Cortex of kidney (tissue), 1 donor: ENCODE measurements at places on chromosomes 2 and 18.

- no peak for DNase-seq
Observed at GRCh38 chr2:73894877-73895276, 2.1 kb downstream of the ACTG2 start.

- no peak for DNase-seq
Observed at GRCh38 chr18:6174983-6175745, 239.5 kb downstream of the L3MBTL4 start.

- DNase-seq: no peak
Observed at GRCh38 chr2:12881952-12882351, 165.2 kb downstream of the TRIB2 start.

DNA sequence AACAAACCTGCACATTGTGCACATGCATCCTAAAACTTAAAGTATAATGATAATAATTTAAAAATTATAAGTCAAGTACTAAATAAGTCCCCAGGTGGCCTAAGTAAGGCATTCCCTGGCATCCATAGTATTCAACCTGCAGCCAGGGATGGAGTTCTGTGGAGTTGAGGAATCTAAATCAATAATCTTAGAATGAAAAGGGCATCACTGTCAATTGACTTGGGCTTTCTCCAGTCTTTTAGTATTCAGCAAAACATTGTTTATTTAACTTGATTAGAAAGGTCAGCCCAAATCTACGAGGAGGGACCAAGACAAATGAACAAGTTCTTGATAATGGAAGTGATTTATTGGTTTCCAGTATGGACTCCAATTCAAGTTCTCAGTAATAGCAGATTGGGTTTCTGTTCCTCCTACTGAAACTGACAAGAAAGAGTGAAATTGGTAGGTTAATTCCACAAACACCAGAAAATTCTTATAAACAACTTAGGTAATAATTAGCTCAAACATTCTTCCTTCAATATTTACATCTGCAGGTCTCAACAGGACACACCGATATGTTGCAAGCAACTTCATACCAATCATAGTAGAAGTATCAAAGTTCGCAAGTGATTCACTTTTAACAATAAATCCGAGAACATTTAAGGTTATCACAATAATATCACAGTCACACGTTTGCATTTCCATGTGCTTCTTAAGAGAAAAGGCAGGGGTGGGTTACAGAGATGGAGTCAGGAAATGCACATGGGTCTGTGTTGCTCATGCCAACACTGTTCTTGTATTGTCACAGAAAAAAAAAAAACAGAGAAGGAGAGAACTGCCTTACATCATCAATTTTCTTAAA lies 51.7 kb upstream of the EHBP1 start:
- no peak for DNase-seq

DNA sequence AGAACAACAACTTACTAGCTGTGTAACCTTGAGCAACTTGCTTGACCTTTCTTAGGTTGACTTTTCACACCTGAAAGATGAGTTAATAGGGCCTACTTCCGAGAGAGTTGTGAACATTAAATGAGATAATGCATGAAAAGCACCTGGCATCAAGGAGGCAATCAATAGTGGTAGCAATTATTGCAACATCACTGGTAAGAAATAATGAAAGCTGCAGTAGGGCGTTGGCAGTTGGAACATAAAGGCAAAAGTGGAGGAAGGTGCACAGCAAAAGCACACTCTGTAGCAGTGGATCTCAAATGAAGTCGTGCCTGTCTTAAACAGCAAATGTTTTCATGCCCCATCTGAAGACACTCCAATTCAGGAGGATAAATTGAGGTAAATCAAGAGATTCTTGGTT lies 178.9 kb upstream of the VRK2 start:
- DNase-seq: no peak

- no peak for DNase-seq
Observed at GRCh38 chr2:106649306-106649705, 162.1 kb downstream of the CD8B2 start.

GRCh38 chr2:97931118-97931857 lies 64.5 kb downstream of the TMEM131 start:
- no peak for DNase-seq

DNA sequence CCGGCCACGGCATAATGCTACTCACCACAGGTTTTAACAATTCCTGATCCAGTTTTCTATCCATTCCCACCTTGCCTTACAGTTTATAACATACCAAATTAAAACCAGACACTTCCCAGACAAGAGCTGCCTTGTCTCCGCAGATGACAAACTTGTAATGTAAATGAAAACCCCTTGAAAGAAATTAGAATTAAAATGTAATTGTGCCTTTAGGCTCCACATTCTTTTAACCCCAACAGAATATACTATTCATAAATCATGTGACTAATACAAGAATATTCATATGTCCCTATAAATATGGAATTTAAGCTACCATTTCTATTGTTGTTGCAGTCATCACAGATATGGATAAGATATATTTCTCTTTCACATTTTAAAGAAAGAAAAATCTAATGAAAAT lies 69.9 kb upstream of the ZBTB14 start:
- DNase-seq: no peak

- no peak for DNase-seq
Observed at GRCh38 chr2:191169456-191170300, 18.9 kb upstream of the STAT4 start.

GRCh38 chr2:193668557-193669323 lies 1474.0 kb upstream of the TMEFF2 start:
- DNase-seq: no peak

GRCh38 chr2:42791606-42792005 lies 777 bp downstream of the HAAO start:
- DNase-seq: no peak

DNA sequence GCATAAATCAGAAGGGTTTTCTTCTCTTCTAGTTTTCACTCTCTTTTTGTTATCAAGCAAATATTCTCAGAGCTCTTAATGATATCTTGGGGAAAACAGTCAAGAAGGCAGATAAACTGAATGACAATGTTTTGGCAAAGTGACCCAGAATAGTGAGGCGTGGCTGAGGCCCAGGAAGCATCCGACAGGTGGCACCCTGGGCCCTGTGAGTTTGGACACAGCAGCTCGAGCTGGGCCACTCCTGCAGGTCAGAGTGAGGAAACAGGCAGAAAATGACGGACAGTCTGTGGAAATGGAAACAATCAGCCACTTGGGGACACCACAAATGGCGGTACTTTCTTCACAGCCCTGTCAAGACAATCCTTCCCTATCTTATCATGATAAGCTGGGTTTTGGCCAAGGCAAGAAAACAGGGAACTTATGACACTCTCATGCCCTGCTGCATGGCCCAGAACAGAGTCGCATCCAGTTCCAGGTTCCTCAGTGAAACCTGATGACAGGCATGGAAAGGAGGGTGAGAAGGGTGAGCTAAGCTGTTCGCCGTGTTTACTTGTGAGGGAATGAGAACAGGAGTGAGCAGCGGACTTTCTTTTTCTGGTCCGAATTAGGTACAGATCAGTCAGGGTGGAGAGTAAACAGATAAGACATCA lies 32.1 kb downstream of the MRPL44 start:
- DNase-seq: no peak

GRCh38 chr2:85430752-85431569 lies 12.4 kb downstream of the SH2D6 start:
- no peak for DNase-seq

GRCh38 chr18:24000613-24001490 lies 13.7 kb upstream of the TTC39C start:
- DNase-seq: no peak

GRCh38 chr2:38539086-38539485 lies 63.6 kb downstream of the HNRNPLL start:
- DNase-seq: no peak

DNA sequence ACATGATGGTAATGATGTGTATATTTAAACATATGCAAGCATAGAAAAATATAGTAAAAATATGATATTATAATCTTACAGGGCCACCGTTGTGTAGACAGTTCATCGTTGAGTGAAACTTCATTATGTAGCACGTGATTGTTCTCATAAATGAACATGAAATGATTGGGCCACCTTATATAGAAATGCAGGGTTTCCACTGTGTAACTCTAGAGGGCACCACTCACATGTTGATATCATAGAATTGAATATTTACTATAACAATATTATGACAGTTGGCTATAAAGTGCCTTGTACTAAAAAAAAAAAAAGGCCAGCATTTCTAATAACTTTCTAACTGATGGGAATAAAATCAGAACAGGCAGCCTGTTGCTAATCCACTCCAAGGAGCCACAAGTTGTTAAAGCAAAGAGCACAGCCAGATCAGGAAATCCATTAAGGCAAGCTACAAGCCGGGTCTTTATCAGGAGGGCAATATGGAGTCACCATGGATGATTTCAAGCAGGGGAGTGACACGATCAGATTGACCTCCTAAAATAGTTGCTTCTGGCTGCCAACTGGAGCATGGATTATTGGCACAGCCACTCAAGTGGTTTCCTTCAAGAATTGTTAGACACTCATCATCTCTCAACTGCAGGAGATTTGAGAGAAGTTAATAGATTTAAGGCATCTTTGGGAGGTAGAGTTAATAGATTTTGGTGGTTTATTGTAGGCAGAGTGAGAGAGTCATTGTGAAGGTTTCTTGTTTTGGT lies 16.7 kb downstream of the IL1F10 start:
- DNase-seq: no peak

GRCh38 chr2:100178085-100178788 lies 35.8 kb upstream of the AFF3 start:
- DNase-seq: no peak

DNA sequence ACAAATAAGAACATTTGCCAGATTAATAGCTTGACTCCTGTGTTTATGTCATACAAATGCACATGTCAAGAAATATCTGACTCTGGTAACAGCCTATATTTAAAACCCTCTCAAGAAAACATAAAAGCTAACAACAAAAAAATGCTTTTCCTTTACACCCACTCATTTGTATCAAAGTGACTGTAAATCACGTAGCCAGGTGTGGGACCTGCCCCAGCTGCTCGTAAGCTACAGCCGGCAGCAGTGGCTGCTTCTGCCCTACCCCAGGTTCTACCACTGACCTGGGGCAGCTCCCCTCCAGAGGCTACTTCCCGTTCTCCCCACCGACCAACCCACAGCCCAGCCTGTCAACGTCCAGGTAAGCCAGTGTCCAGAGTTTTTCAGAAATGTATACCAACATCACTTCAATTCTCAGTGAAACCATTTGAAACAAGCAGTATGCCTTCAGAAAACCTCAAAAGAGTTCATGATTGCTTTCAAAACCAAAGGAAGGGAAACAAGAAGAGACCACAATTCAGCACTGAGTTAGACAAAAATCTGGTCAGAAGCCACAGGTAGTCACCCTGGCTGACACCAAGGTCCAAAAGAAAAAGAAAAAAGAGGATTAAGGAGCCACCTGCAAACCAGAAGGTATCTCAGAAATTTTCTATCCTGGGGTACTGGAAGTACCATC lies 40.4 kb downstream of the KIDINS220 start:
- DNase-seq: no peak

GRCh38 chr2:182852801-182853200 lies 13.6 kb downstream of the FRZB start:
- DNase-seq: no peak

DNA sequence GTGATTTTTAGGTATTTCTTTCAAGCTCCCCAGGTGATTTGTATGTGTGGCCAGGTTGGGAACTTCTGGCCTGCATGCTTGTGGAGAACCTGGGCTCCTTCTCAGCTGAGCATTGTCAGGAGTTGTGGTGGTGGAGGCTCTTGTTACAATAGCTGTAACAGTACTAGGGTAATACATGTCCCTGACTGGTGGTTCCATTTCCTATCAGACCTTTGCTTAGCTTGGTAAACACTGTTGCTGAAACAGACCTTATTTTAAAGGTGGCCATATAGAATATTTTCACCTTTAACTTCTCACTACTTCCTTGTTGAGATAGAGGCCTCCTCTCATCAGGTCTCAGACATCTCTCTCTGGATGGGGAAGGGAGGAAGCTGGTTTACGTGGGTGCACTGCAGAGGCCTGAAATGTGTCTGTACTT lies 79.2 kb downstream of the SETBP1 start:
- DNase-seq: no peak

DNA sequence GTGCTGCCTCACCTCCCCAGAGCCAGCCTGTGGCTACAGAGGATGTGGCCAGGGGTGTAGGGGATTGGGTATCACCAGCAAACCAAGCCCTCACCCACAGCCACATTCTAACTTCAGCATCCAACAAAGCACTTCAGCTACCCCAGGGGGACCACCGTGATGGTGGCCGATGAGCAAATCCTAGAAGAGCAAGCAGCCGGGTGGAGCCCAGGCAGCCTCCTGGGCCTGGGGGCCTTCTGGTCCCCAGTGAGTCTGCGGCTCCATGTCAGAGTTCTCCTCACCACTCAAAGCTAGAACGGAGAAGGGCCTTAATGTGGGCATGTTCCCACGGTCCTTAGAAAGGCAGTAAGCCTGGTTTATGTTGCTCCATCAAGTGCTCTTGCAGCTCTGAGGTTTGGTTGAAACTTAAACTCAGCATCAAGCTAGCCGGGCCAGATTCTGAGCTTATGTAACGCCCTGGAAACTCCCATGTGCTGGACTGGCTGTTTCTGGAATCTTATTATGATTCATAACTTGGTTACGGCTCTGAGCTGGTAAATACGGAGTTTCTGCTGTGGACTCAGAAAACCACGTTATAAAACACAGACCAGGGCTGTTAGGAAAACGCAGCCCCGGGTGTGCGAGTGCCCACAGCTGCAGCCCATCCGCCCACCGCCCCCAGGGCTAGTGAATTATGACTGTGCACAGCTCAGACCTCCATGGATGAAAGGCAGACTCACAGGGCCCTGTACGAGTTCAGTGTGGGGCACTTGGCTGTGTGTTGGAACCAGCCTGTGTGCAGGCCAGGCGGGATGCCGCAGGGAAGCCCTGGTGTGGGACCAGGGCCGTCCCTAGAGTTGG lies 99.8 kb downstream of the SEPTIN10 start:
- DNase-seq: no peak

- no peak for DNase-seq
Observed at GRCh38 chr2:60311524-60311923, 241.9 kb downstream of the BCL11A start.

DNA sequence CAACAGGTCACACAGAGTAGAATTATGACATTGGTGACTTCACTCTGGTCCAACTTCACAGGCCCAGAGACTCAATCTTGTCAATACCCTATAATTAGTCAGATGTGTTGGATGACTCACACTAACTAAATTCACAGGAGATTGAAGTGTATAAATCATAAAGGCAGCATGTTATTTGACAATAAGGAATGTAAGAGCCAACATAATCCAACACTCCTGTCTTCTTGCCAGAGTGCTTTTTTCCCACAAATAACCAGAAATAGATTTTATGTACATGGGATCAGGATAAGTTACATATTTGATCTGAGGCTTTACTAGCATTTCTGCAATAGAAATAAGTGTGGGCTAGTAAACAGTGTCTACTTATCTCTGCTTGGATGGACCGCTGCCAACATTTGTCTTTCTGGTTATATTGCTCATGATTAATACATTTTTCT lies 42.2 kb upstream of the ZSWIM2 start:
- no peak for DNase-seq

- DNase-seq: no peak
Observed at GRCh38 chr2:223217373-223217772, 165.4 kb downstream of the KCNE4 start.

- no peak for DNase-seq
Observed at GRCh38 chr2:36322108-36322507, 33.5 kb upstream of the CRIM1 start.

DNA sequence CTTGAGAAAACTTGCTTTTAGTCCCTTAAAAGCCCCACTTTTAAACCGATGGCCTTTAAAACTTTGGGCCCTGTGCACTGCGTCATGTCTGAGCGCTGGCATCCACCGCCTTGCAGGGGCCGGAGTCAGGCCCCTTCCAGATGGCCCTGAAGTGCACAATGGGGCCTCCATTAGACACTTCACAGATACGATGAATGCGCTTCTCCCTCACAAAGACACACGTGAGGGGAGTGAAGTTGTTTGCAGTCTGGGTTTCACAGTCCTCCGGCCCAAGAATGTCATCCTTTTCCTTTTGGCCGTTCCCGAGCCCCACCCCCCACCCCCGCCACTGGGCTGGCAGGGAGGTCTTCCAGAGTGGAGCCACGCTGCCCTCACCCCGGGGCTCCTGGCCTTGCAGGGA lies 415.1 kb upstream of the SALL3 start:
- DNase-seq: no peak
